ENCODE measurements at places on chromosomes 6 and 20.
A peak's percentile ranks its signal among the peaks of the same experiment; 100 is the strongest.

DNA sequence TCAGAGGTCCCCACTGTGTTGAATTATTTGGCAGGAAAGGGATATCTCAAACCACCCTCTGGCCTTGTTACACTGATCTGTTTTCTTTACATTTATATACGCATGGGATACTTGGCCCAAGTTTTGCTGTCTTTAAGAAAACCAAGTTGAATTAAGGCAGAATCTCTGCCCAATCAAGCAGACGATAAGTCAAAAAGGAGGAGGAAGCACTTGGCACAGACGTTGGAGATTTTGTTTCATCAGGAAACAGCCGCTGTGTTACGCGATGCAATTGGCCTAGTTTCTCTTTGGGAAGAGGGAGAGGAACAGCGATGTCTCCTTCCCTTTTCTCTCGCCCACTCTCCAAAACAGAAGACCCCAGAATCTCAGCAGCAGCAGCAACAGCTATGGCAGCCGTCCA, 20.2 kb upstream of the NAA20 start:
- DNase-seq = no peak

GRCh38 chr6:105886814-105887544, 199.2 kb upstream of the PRDM1 start:
- DNase-seq = no peak

DNA sequence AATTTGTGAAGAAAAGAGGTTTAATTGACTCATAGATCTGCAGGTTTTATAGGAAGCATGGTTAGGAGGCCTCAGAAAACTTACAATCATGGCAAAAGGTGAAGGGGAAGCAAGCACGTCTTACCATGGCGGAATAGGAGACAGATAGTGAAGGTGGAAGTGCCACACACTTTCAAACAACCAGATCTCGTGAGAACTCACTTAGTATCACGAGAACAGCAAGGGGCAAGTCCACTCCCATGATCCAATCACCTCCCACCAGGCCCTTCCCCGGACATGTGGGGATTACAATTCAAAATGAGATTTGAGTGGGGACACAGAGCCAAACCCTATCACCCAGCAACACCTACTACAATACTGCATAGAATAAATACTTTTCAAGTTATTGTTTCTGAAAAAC, 7.3 kb upstream of the HEBP2 start:
- DNase-seq = no peak

DNA sequence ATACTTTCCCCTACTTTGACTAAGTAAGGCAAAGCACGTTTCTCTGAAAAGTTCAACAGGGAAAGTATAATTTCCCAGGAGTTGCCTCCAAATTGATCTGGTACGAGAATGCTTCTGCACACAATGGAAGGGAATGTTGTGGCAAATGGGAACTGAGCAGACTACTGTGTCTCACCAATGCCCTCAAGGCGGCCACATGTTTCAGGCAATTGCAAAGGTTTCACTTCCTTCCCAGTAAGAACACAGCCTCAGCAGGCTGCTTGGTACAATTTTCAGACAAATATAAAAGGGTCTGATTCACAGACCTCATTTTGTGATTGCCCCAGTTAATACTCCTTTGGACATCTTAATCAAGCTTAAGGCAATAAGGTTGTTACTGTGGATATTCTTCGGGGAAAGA, 71.2 kb downstream of the KIAA0319 start:
- no peak for DNase-seq

GRCh38 chr6:56552187-56553130, 90.2 kb downstream of the DST start:
- DNase-seq = no peak

GRCh38 chr6:164013480-164014208, 599.1 kb downstream of the QKI start:
- DNase-seq = no peak

DNA sequence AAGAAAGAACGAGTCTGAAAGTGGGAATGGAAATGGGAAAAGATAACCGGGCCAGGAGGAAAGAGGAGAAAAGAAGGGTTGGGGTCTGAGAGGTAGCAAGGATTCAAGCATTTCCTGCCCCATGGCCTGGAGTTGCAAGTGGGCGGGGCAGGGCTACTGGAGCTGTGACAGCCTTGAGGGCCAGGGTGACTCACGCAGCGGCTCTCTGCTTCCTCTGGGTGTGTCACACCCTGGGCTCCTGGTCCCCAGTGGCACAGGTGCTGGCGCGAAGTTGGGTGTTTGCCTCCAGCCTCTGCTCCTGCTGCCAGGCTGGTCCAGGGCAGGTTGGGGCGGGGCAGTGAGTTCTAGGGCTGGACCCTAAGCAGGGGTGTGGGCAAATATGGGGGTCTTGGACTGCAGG, 3.3 kb upstream of the ULBP3 start:
- peak; percentile 52 for DNase-seq

DNA sequence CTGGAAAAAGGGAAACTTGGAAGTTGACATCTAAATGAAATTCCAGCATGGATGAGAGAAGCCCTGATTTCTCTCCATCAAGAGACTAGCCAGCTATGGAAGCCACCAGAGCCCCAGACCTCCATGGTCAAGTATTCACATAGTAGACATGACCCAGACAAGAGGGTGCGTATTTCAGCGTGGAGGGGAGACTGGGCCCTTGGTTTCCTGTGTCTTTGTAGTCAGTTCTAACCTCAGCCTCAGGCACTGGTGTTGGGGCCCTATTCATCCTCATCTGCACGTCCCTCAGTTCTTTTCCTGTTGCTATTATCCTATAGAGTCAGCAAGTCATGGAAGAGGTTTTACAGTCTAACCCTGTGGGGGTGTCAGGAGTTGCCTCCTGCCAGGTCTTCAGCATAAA, 12.5 kb downstream of the GNL1 start:
- DNase-seq = peak; percentile 24

DNA sequence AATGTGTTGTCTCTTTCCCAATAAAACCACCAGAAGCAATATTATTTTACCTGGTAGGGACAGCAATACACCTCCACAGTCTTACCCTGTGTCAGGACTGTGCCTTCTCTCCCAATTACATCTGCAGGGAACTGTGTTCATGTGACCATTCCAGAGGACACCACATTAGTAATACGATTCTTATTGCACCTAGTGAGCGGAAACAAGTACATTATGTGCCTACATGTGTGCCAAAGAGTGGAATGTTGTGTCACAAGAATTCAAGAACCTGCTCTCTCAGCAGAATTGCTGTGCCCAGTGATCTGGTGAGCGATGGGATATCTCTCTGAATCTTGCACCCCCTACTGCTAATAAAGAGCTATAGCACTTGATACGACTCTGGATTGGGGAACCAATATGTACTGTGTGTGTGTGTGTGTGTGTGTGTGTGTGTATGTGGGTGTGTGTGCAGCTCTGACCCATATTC, 57.4 kb upstream of the FOXC1 start:
- no peak for DNase-seq

- DNase-seq = no peak
These were observed 13.7 kb upstream of the HINT3 start for GRCh38 chr6:125942672-125943527.

DNA sequence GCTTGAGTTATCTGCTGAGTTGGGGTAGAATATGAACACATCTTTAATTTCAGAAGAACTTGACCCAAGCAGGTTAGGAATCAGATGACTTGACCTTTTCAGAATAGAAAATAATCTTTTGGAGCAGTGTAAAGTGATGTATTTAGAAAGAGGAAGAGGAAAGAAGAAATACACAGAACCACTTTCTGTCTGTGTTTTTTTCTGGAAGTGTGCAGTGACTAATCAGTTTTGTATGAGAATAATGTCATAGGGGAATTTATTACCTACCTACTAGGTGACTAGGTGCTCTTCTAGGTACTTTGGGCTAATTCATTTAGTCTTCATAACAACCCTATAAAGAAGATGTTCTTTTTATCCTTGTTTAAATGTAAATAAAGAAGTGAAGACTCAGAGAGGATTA, 3.0 kb downstream of the PPP1R14C start:
- DNase-seq = no peak

DNA sequence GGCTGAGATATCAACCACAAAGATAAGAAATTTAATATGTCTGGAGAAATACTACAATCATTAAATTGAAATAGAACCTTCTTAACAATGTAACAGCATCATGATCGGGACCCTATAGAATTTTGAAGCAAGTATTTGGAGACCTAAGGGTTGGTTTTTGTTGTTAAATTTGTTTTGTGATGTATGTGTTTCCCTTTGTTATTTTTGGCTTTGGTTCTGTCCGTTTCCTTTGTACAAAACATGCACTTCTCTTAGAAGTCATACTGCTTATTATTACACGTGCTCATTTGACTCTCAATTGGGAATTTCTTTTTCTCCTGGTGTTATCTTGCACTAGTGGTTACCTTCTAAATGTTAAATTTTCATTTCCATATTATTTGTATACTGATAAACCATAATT, 4.0 kb upstream of the PLN start:
- no peak for DNase-seq

DNA sequence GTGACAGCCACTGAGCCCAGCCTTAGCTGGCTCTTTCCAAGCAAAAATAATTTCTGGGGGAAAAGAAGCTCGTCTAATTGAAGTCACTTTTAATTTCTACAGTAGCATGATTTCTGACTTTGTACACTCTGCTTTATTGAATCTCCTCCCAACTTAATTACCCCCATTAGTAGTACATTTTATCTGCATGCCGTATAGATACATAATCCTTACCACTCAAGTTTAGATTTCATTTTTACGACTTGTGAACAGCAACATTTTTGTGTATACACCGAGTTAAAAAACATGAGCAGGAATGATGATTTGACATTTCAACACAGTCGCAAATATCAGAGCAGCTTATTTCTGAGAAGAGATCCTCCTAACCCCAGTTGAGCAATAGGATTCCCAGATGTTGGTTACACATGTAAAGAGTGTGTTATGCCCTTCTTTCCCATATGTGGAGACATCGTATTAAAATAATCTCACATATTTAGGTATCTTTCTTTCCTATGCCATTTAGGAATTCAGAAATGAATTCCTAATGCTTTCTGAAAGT, 127.3 kb upstream of the MTHFD1L start:
- no peak for DNase-seq

DNA sequence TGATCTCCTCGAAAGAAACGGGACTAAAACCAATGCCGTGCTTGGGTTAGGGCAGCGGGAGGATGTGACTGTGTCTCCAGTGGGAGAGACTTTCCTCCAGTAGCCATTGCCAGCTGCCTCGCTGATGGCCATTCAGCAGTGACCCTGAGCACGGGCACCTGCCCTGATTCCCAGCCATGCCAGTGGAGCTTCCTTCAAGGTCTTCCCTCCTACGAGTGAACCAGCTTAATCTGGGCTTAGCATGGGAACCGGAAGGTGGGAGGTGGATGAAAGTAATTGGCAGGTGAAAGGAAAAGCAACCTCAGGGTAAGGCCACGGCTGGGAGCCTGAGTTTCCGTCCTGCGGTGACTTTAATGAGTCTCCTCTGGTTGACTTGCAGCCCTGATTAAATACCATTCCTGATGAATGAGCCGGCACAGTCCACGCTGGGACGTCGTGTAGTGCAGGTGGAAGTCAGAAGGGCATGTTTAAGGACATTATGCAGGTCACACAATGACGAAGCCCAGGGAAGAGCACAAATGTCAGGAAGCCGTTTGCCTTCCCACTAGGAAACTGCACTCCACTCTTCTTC, 813.5 kb downstream of the QKI start:
- DNase-seq = no peak

- no peak for DNase-seq
These were observed 393.1 kb downstream of the ZFAND3 start for GRCh38 chr6:38212579-38212978.

DNA sequence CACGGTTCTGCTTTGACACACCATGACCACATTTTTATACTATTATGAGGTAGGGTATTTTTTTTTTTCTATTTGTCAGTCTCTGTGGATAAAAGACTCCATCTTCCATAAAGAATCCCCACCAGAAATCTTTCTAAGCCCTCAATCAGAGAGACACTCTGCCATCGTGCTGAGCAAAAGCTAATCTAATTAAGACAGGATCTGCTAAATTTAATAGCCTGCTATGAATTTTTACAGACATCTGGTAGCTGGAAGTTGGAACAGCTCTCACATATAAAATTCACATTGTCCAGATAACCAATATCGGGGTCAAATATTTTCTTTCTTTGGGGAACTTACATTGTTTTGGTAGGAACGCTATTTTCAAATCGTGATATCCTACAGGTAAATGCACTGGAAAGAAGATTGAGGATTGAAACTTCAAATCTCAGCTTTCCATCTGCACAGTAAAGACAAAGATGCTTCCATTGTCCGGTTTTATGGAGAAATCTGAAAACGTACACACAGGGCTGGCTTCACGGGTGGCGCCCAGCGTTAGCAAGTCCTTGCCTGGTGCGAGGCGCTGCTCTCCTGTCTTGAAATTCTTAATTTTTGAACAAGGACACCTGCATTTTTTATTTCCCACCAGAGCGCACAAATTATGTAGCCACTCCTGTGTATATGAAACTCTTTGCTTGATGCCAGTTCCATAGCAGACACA, 573.8 kb upstream of the NOX3 start:
- no peak for DNase-seq

GRCh38 chr20:39048000-39048696, 86.0 kb downstream of the DHX35 start:
- DNase-seq = peak; percentile 66

GRCh38 chr6:82988930-82989351, 76.7 kb downstream of the UBE3D start:
- no peak for DNase-seq

- peak; percentile 29 for DNase-seq
These were observed 198.5 kb downstream of the HIVEP2 start for GRCh38 chr6:142746524-142746923.

GRCh38 chr6:153149891-153150290, 18.8 kb upstream of the RGS17 start:
- DNase-seq = no peak

GRCh38 chr20:50388733-50389437, 121.3 kb upstream of the PTPN1 start:
- DNase-seq = no peak

GRCh38 chr20:54025251-54025771, 45.1 kb downstream of the BCAS1 start:
- DNase-seq = no peak

GRCh38 chr20:3923818-3924217, 34.6 kb downstream of the PANK2 start:
- no peak for DNase-seq

GRCh38 chr6:137894779-137895385, 27.8 kb downstream of the TNFAIP3 start:
- DNase-seq = no peak

- no peak for DNase-seq
These were observed 58.3 kb upstream of the IYD start for GRCh38 chr6:150310539-150310938.

DNA sequence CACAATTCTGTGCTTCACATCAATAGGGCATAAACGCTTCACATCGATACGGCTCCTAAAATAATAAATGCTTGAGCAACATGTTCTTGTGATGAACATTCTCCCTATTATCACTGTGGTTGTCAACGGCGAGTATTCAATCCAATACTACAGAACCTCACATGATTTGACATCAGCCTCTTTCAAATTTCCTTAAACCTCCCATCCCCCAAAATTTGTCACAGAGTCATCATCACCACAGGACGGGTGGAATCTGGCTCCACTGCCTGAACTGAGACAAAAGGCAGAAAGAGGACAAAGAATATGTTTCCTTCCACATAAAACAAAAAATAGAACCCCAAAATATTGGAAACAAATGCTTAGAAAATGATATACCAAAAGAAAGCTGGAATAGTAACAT, 7.3 kb downstream of the THEMIS start:
- no peak for DNase-seq

GRCh38 chr20:63050406-63050805, 43.6 kb upstream of the BHLHE23 start:
- DNase-seq = no peak

GRCh38 chr6:100886076-100886475, 4.9 kb upstream of the ASCC3 start:
- no peak for DNase-seq

GRCh38 chr20:39136798-39137197, 174.7 kb downstream of the DHX35 start:
- no peak for DNase-seq
